ENCODE measurements at places on chromosomes 12 and 14.

DNA sequence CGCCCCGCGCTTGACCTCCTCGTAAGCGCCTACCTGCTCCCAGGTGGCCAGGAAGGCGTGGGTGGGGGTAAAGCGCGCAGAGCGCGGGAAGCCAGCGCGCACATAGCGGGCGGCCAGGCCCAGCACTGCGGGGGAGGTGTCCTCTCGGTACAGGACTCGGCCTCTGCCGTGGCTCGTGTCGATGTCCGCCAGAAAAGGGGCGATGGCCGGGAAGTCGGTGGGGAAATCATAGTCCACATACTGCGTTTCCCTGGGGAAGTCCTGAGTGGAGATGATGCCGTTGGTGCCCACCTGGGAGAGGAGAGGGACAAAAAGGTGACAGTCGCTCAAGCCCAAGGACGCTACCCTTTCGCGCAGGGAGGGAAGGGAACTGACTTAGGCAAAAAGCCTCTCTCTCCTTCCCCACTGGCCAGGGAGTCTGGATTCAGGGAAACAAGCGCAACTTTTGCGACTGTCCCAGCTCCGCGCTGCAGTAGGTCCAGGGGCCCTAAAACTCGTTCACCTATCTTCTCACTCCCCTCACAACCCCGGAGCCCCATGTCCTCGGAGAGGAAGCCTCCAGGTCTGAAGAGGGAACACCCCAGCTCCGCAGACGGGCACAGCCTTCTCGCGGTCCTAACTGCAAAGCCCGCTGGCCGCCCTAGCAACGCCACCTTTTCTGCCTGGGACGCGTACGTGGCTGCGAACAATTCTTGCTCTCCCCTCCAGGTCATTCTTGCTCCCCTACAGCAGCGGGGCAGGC, 815 bp downstream of the NID2 start:
- DNase-seq = peak; percentile 10

DNA sequence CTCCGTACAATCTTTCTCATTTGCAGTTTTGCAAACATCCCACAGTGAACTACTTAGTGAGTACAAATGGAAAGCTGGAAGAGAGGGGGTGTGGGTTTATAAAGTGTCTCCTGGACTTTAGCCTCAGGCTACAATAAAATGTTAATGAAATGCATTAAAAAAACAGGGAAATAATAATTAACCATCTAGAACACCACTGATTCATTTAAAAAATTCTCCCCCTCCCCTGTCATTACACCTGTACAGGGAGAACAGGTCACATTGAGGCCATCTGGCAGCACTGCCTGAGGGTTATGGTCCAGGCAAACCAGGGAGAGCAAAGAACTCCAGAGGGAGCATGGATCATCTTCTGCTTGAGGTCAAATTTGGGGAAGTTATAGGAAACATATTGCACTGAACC, 96.3 kb downstream of the TSPAN8 start:
- DNase-seq = no peak

DNA sequence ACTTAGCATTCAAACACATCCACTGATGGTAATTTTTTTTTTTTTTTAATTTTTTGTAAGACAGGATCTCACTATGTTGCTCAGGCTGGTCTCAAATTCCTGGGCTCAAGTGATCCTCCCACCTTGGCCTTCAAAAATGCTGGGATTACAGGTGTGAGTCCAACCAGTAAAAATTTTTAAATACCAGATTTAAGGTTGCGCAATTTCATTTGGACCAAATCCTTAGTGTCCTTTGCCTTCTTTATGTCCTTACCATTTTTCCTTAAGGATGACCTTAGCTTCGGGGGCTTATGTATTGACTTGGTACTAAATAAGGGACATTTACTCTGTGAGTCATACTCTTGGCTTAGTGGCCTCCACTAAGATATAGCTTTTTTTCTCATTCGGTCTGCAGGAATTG, 4.1 kb upstream of the PLBD1 start:
- DNase-seq = no peak

- no peak for DNase-seq
These were observed 24.3 kb upstream of the GLIPR1L2 start for GRCh38 chr12:75366629-75367028.

GRCh38 chr14:53620317-53620716, 336.3 kb downstream of the BMP4 start:
- no peak for DNase-seq
